Omental fat pad (tissue), 4 donors: ENCODE measurements at places on chromosomes 1 and 21. TPM values are rescaled to one million over a fixed set of nuclear protein-coding genes. Genes with fewer than 3 reads are reported as not detected.
A peak's percentile ranks its signal among the peaks of the same experiment; 100 is the strongest.

DNA sequence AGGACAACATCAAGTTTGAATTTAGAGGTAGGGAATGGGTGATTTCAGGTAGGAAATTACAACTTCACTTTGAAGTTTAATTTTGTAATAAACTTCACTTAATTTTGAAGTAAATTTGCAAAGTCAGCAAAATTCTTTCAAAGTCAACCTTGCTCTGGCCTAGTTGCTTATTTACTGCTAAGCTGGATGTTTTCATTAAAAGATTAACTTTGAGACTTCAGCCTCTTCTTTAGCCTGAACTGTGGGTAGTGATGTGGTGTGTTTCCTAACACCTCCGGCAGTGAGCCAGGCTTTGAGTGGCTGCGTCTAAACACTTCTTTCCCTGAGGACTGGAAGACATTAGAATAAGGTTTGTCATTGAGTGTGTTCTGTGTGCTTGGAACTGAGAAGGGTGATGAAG is at the start of gene HAO2:
Gene HAO2 (plus strand): TSS at position 232 of the 400 bp plus-strand sequence. CDS start 12,301 bp downstream, outside the sequence.
- DNase-seq: no peak

GRCh38 chr1:109821221-109821669 is 57.5 kb upstream of the EPS8L3 start:
- peak; percentile 60 for DNase-seq

DNA sequence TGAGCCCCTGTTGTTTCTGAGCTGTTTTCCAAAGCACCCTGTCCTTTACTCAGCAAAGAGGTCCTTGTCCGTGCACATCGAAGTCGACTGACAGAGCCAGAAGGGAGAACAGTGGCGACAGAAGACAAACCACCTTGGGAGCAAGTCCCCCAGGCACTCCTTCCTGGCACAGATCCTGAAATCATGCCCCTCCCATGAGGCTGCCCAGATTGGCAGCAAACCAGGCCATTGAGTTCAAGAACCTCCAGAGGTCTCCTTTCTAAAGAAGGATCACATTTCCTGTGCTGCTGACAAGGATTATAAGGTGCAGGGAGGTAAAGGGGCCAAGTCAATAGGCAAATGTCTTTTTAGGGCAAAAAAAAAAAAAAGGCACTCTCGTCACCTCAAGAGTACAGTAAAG is 84.7 kb upstream of the HIVEP3 start:
- DNase-seq: no peak

GRCh38 chr1:234886081-234886984 is 242.3 kb downstream of the TOMM20 start:
- DNase-seq: no peak

GRCh38 chr1:44032170-44032790 is 1.0 kb upstream of the SLC6A9 start:
- DNase-seq: no peak

DNA sequence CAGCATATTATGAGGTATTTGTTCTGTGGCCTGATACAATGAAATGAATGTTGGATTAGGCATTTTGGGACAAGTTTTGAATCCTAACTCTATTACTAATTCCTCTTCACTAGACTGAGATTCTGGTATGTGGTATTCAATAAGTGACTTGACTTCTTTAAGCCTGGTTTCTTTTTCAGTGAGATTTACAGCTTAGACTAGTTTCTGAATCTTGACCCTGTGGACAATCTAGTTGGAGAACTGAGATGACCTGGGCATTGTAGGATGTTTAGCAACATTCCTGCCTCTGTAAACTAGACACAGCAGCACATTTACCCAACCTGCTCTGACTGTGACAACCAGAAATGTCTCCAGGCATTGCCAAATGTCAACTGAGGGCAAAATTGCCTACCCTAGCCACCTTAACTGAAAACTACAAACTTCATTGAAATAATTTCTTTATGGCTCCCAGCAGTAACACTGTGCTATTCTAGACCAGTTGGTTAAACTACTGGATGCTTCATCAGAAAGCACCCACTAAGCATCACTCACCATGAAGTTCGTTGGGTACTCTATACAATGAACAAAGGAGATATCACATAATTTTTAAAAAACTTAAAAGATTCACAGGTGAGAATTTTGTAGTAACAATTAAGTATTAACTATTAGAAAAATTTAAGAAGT is 16.8 kb downstream of the PTPRC start:
- no peak for DNase-seq

DNA sequence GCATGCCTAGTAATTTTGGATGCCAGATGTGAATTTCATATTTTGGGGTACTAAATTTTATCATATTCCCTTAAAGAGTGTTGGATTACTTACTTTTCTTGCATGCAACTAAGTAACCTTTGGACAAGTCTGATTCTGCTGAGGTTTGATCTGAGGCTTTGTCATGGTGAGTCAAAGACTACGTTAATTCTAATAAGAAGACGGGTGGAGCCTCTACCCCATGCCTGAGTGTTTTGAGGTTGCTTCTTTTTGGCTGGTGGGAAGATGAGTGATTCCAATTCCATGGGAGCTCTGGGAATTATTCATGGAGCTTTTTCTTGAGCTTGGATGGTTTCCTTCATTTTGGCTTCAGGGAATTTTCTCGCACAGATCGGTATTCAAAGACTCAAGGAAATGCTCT is 11.6 kb upstream of the PCP4 start:
- no peak for DNase-seq

DNA sequence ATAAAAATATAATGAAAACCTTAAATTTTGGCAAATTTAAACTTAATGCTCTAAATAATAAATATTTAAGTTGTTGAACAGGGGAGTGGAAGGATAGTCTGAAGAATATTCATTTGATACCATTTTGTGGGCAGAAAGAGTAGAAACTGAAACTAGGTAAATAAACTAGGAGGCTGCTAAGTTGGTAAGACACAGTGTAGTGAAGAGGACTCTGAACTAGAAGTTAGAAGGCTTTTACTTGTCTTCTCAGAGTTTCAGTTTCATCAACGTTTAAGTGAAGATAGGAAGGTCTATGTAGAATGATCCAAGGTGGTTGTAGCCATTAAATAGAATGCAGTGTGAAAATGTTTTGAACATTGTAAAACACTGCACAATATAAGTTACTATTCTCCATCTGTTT is 516.9 kb downstream of the AMY1C start:
- DNase-seq: no peak

- no peak for DNase-seq
Measured at GRCh38 chr21:44295163-44295573, 4.7 kb upstream of the PFKL start.

DNA sequence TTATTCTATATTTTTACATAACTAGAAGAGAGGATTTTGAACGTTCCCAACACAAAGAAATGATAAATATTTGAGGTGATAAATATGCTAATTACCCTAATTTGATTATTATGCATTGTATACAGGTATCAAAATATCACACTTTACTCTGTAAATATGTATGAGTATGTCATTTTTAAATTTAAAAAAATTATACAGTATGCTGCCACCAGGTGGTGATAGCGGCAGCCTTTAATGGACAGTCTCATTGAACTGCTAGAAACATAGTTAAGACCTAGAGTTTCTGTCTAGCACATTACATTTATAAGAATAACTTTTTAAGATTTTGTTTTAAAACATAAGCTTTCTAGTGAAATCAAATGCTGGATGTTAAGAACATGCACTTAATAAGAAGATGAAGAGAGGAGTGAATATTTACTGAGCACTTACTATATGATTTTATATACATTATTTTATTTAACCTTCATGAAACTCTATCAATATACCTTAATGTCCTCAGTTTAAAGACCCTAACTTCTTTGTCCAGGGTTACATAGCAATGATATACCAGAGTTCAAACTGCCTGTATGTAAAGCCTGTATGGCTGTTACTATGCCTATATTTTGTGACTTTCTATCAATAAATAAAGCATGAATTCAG is 207.1 kb downstream of the NUF2 start:
- no peak for DNase-seq

DNA sequence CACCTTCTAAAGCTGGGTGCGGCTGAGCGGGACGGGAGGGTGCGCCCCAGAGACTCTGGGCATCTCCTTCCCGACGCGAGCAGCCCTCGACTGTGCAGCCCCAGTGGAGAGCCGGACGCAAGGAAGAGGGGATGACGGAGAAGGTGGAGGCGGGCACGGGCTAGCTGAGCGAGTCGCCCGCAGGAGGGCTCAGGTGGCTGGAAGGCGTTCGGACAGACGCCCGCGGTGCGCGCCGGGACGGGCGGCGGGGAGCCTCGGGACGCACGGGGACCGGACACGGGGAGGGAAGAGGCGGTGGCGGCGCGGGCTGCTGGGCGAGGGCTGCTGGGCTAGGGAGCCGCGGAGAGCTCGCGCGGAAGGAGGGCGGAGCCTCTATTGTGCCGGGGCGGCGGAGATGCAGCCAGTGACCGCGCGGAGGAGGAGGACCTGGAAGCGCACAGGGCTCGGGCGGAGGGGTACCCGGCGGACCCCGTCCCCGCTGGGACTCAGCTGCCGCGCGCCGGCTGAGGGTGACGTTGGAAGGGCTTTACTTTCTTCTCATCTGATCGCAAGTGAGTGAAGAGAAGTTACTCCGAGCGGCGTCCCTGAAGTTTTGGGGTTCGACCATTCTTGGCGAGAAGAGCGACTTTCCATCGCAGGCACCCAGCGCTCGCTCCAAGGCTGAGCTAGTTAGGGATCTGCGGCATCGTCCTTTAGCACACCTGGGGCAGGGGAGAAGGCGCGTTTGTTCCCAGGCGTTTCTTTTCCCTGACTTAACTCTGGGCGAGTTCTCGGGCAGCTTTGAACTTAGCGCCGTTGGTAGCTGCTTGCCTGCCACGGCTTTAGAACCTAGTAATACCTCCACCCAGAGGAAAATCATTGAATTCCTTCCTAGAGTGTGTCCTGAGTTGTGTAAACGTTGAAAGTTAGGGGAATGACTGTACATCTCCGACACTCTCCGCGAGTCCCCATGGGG is at the start of gene OLFML2B:
Gene OLFML2B (minus strand): TSS at position 323 of the 955 bp plus-strand sequence. CDS start 439 bp downstream, outside the sequence.
- no peak for DNase-seq

DNA sequence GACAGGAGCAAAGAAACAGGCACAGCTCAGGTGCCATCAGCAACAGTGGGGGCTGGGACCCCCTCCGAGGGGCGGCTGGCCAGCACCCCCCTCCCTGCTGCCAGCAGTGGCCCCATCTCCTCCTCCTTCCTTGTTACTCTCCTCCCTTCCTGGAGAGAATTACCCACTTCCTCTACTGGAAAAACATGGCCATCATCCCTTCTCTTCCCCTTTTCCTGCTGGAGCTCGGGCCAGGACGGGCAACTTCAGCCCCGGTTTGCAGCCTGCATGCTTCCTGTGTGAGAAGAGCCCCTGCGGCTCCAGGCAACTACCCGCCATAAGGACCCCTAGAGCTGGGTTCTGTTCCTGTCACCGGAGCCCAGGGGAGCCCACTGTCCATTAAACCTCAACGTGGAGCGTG is 17.6 kb downstream of the MEGF6 start:
- no peak for DNase-seq

DNA sequence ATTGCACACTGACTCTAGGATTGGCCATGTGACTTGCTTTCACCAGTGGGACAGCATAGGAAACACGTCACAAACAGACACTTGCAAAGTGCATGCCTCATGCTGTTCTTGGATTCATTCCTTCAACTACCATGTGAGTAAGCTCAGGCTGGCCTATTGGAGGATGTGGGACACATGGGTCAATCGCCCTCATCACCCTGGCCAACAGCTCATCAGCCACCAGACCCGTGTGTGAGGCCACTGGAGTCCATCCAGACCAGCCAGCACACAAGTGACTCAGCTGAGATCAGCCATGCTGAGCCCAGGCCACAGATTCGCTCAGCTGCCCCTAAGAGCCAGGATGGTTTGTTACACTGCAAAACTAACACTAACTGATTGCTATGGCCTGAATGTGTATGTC is 216.1 kb upstream of the GRIK3 start:
- no peak for DNase-seq

GRCh38 chr1:212235857-212236256 is 49.4 kb upstream of the PPP2R5A start:
- DNase-seq: no peak

- no peak for DNase-seq
Measured at GRCh38 chr21:29730281-29730680, 209.5 kb downstream of the GRIK1 start.

DNA sequence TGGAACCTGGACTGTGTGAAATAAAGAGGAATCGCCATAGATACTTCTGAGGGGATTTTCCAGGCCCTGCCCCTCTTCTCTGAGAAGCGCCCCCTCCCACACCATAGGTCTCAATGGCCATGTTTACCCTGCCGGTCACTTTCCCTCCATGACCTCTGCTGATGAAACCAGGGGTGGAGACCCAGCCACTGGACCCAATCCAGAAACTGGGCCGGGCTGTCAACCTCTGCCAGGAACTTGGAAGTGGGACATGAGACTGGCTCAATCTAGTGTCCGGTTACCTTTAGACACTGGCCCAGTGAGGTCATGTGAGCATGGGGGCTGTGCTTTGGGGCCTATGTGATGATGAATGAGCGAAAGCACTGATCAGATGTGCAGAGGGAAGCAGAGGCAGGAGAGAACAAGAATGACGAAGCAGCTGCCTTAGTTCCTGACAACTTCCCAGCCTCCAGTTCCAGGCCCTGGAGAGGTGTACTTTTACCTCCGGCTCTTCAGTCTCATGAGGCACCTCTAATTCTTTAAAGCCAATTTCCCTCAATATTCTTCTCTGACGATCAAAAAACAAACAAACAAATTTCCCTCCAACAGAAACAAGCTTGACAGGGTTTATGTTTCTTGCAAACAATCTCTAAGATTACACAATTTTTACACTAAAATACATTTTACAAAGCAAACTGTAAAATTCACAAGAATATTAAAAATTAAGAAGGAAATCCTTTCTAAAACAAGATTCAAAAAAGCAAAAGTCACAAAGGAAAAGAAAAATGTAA is 4.9 kb downstream of the ASAP3 start:
- DNase-seq: peak; percentile 57

DNA sequence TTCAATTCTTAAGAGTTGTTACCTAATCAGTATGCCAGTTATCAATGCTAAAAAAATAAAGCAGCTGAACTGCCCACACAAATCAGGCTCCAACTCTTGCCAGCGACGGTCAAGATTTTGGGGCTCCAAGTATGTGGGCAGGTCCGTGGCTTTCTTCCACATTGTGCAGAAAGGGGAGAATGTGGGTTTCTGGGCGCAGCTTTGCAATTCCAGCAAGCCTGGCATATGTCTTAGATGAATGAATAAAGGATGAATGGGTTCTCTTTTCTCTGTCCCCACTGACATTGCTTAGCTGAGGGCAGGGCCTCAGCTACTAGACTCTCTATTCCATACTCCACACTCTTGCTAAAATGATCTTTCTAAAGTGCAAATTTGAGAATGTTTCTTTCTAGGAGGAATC is 42.4 kb downstream of the NENF start:
- DNase-seq: no peak

GRCh38 chr1:59045636-59046035 is 251.3 kb upstream of the FGGY start:
- no peak for DNase-seq

- peak; percentile 58 for DNase-seq
Measured at GRCh38 chr1:1013105-1013921, at the start of gene ISG15. Gene ISG15, plus strand, starts transcription at chr1:1013497. Its CDS starts 77 bp downstream, at chr1:1013574.

- DNase-seq: no peak
Measured at GRCh38 chr1:97243973-97244560, 522.5 kb downstream of the PTBP2 start.

Gene LCE1C
- total RNA-seq: not detected

Gene TEKT2
- total RNA-seq: not detected

Gene OR10J1
- not detected for total RNA-seq

Gene AIRE
- 0.12 TPM for total RNA-seq

Gene PGD
- total RNA-seq: 139 TPM
